ENCODE measurements at places on chromosomes 5 and 9. TPM values are rescaled to one million over a fixed set of nuclear protein-coding genes. Genes with fewer than 3 reads are reported as not detected.

Gene TAF1L
- total RNA-seq, result not detected

Gene PHF24
- not detected for total RNA-seq

Gene CYSRT1
- total RNA-seq, result 0.89 TPM

Gene SV2C
- total RNA-seq, result 0.26 TPM

Gene TMEM252
- total RNA-seq, result not detected

Gene MAMDC2
- 0.12 TPM for total RNA-seq

Gene CCNI2
- total RNA-seq, result 16.7 TPM

Gene CXCL14
- not detected for total RNA-seq

Gene TMEM171
- total RNA-seq, result not detected

Gene CDKN2AIPNL
- total RNA-seq, result 33.8 TPM

Gene DMRTA1
- total RNA-seq, result not detected

Gene PCDHB16
- total RNA-seq, result not detected

Gene CDKN2B-AS1
- 3.4 TPM for total RNA-seq

Gene TRIM41
- total RNA-seq, result 40.7 TPM

Gene SCGB3A2
- not detected for total RNA-seq

Gene SPINK9
- total RNA-seq, result not detected

Gene STOML2
- total RNA-seq, result 169 TPM

Gene PCDHB13
- total RNA-seq, result not detected

DNA sequence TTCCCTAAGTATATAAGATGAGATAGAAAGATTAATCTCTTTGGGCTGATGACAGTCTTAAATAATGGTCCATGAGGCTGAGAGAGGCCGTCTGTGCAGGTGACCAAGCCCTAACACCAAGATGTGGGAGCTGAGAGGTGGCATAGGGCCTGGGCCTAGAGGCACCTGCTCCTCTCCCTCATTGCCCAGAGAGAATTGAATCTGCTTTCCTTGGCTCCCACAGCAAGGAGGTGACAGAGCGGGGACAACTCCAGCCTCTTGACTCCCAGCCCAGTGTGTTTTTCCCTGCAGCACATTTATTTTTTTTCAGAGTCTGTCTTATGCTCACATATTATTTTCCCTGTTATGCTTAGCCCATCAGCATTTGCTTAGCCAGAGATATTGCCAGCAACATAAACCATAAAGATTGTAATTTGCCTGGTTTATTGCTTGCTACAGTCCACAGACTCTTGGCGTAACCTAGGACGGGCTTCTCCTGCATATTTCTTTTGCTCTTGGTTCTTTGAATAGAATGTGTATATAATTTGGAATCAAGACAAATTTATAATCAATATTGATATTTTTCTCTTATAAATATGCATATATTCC, 105.6 kb downstream of the NTRK2 start:
- no peak overlapping the region for H3K27ac ChIP-seq
- peaks cover 2% of the 10 kb centered on the region for H3K36me3 ChIP-seq
- peaks cover 19% of the 10 kb centered on the region for H3K27me3 ChIP-seq
- DNase-seq, result no peak

DNA sequence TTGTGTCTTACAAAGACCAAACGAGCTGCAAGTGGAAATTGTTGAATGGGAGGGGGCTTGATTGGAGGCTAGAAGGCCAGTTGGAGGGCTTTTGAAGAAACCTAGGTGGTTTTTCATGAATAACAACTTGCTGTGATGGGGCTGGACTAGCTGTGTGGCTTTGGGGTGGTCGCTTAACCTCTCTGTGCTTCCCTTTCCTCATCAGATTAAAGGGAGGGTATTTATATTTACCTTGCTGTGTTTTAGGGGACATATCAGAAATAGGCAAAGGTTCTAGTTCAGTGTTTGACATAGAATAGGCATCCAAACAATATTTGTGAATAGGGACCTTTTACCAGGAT, 74.9 kb downstream of the ZNF618 start:
- H3K4me3 ChIP-seq, result no peak overlapping the region
- DNase-seq, result no peak
- no peak overlapping the region for H3K27ac ChIP-seq
- H3K27me3 ChIP-seq, result no peaks in the 10 kb centered on the region
- H3K4me1 ChIP-seq, result no peaks in the 10 kb centered on the region

- no peak overlapping the region for H3K27ac ChIP-seq
- H3K27me3 ChIP-seq, result no peaks in the 10 kb centered on the region
- H3K4me1 ChIP-seq, result no peaks in the 10 kb centered on the region
- no peak overlapping the region for H3K4me3 ChIP-seq
- H3K36me3 ChIP-seq, result no peaks in the 10 kb centered on the region
Observed at GRCh38 chr5:9456435-9457042, 89.3 kb downstream of the SEMA5A start.

DNA sequence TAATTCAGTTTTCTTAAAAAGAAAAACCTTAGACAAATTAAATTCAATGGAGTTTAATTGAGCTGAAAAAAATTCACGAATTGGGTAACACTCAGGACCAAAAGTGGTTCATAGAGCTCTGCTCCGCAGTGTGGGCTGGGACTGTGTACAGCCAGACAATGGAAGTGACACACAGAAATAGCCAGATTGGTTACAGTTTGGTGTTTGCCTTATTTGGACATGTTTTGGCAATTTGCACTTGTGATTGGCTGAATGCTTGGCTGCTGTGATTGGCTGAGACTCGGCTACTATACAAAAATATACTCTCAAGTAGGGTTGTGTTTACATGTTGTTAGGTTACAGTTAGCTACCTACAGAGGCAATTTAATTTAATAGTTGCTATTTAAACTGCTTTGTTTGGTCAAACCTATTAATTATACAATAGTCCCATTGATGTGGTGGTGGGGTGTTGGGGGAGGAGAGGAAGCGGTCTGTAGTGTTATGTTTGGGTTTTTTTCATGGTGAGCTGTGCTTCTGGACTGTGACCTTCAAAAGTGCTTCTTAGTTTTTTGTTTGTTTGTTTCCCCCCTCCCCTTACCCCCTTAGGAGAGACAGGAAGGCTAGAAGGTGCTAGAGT, 95.2 kb downstream of the CNTLN start:
- H3K4me1 ChIP-seq, result no peaks in the 10 kb centered on the region
- no peak overlapping the region for H3K27ac ChIP-seq
- H3K4me3 ChIP-seq, result no peak overlapping the region
- DNase-seq, result no peak
- no peaks in the 10 kb centered on the region for H3K27me3 ChIP-seq

DNA sequence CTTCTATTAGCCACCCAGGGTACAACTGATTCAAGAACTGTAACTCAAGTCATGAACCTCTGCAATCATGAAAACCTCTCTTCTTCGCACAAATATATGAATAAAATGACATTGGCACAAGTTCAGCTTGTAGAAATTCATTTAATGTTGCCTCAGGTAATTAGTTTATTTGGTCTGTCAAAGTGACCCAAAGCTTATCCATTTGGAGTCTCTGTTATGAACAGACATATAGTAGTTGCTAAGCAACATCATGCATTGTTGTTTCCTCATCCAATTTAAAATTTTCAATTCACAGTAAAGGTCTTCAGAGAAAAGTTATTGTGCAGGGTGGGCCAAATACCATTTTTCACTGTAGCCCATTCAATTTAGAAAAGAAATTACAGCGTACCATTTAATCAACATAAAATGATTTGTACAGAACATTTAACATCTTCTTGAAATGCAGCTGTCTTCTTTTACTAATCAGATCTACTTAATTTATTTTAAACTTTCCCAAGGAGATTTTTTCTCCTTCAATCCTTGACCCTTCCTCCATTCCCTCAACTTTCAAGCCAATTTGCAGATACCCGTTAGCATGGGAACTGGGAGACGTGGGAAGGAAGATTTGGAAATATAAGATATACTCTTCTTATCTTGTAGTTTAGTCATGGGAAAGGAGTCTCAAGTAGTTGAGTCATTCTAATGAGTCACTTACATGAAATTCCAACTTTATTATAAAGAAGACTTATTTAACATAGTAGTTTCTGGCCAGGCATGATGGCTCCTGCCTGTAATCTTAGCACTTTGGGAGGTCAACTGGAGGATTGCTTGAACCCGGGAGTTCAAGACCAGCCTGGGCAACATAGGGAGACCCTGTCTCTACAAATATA, 231.3 kb downstream of the ATPSCKMT start:
- no peak overlapping the region for H3K27ac ChIP-seq
- H3K27me3 ChIP-seq, result no peaks in the 10 kb centered on the region
- no peak overlapping the region for H3K4me3 ChIP-seq
- H3K36me3 ChIP-seq, result no peaks in the 10 kb centered on the region
- H3K4me1 ChIP-seq, result no peaks in the 10 kb centered on the region
- DNase-seq, result no peak

- H3K4me1 ChIP-seq, result peaks cover 17% of the 10 kb centered on the region
- no peak for DNase-seq
- peaks cover 23% of the 10 kb centered on the region for H3K27me3 ChIP-seq
Observed at GRCh38 chr5:58932057-58932612, 349.3 kb downstream of the RAB3C start.

- H3K36me3 ChIP-seq, result no peaks in the 10 kb centered on the region
- peak overlapping the region; percentile 3 for H3K4me3 ChIP-seq
- peaks cover 15% of the 10 kb centered on the region for H3K4me1 ChIP-seq
Observed at GRCh38 chr9:2242831-2243330, 227.7 kb downstream of the SMARCA2 start.

GRCh38 chr5:154966081-154966841, 25.4 kb downstream of the MRPL22 start:
- no peak overlapping the region for H3K27ac ChIP-seq
- H3K4me3 ChIP-seq, result no peak overlapping the region
- no peak for DNase-seq
- H3K36me3 ChIP-seq, result peaks cover 16% of the 10 kb centered on the region
- H3K4me1 ChIP-seq, result peaks cover 9% of the 10 kb centered on the region

DNA sequence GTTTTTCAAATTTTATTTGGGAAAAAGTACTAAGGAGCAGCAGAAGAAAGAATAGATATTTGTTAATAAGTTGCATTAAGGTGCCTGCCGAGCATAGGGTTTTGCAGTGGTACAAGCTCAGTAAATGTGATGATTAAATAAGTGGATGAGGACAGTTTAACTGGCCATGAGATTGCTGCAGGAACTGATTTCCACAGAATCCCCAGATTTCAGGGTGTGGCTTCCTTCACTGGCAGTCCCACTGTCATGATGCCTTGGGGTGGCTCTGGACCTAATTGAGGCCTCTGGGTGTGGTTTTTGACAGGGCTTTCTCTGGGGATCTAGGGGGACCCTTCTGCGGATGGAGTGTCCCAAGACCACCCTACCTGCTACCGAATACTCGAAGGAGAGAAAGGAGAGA, 1.4 kb downstream of the PHF24 start:
- H3K36me3 ChIP-seq, result no peaks in the 10 kb centered on the region
- H3K4me3 ChIP-seq, result no peak overlapping the region
- peaks cover 10% of the 10 kb centered on the region for H3K4me1 ChIP-seq
- H3K27me3 ChIP-seq, result peaks cover 87% of the 10 kb centered on the region
- H3K27ac ChIP-seq, result no peak overlapping the region
- no peak for DNase-seq

DNA sequence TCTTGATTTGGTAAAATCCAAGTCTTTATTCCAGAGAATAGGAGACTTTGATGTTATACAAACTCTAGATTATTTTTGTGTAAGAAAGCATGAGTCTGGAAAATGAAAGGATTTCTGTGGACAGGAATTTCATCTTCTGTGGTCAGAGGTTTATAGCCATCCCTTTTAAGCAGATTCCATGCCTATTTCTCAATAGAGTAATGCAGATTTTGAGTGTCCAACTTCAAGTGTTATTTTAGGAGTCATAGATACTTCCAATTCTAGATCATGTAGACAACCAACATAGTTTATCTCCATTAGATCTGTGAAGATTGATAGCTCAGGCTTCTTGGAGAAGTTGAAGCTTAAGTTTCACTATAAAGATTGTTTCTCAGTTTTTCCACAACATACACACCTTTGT, 379.7 kb downstream of the PSAT1 start:
- no peaks in the 10 kb centered on the region for H3K4me1 ChIP-seq
- no peak for DNase-seq
- H3K27ac ChIP-seq, result no peak overlapping the region
- no peak overlapping the region for H3K4me3 ChIP-seq

- H3K27ac ChIP-seq, result no peak overlapping the region
- H3K27me3 ChIP-seq, result no peaks in the 10 kb centered on the region
- no peak for DNase-seq
- no peak overlapping the region for H3K4me3 ChIP-seq
- H3K36me3 ChIP-seq, result no peaks in the 10 kb centered on the region
Observed at GRCh38 chr5:65307088-65307487, 174.6 kb downstream of the ADAMTS6 start.

DNA sequence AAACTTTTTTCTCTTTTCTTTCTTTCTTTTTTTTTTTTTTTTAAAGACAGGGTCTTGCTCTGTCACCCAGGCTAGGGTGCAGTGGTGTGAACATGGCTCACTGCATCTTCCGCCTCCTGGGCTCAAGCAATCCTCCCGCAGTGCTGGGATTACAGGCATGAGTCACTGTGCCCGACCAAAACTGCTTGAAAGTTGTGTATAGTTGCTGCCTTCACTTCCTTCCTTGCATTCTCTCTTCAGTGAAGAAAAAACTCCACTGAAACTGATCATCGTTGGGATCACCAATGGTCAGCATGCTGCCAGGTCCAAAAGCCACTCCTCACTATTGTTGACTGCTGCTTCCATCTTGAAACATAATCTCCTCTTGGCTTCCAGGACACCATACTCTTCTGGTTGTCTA, 66.6 kb upstream of the CTNNA1 start:
- H3K4me1 ChIP-seq, result no peaks in the 10 kb centered on the region
- H3K27me3 ChIP-seq, result peaks cover 40% of the 10 kb centered on the region
- no peak overlapping the region for H3K27ac ChIP-seq
- H3K4me3 ChIP-seq, result no peak overlapping the region
- no peak for DNase-seq
- H3K36me3 ChIP-seq, result no peaks in the 10 kb centered on the region

- peak overlapping the region; percentile 38 for H3K27ac ChIP-seq
- H3K4me1 ChIP-seq, result peaks cover 31% of the 10 kb centered on the region
- H3K36me3 ChIP-seq, result no peaks in the 10 kb centered on the region
- peaks cover 18% of the 10 kb centered on the region for H3K27me3 ChIP-seq
- DNase-seq, result no peak
- H3K4me3 ChIP-seq, result peak overlapping the region; percentile 34
Observed at GRCh38 chr9:134406366-134407120, 80.3 kb downstream of the RXRA start.

DNA sequence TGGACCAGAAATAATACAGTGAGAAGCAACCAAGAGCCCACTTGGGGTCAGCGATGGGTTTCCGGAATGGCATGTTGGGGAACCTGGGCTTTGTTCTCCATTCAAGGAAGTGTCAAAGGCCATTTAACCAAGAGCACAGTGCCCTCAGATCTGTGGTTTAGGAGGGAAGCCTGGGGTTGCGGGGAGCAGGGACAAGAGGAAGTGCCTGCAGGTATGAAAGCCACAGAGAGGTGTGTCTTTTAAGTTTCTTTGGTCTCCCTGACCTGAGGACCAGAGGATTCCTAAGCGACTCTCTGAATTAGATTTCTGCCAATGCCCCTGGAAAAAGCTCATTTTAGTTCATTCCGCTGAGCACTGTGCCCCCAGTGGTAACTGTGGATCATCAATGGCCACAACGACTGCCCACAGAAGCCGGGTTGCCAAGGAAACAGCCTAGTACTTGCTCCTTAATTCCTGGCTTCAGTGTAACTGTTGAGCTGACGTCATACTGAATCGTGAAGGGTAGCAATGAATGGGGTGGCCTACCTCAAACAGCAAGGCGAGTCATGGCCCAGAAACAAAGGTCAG, 107.3 kb upstream of the SPIN1 start:
- H3K4me3 ChIP-seq, result peak overlapping the region; percentile 16
- H3K27me3 ChIP-seq, result peaks cover 33% of the 10 kb centered on the region
- H3K4me1 ChIP-seq, result peaks cover 19% of the 10 kb centered on the region
- peak; percentile 74 for DNase-seq
- H3K27ac ChIP-seq, result peak overlapping the region; percentile 64

- H3K4me1 ChIP-seq, result no peaks in the 10 kb centered on the region
- no peak overlapping the region for H3K27ac ChIP-seq
- DNase-seq, result no peak
- no peaks in the 10 kb centered on the region for H3K36me3 ChIP-seq
- H3K4me3 ChIP-seq, result no peak overlapping the region
Observed at GRCh38 chr9:99451112-99451606, 229.1 kb downstream of the SEC61B start.

Measured in activated CD8-positive, alpha-beta memory T cell treated with anti-CD3 and anti-CD28 coated beads, Interleukin-2, amount 10 ng/mL, durations not matched to agents 7 days and 5 days (primary cell).